Thoracic aorta endothelial cell (primary cell): ENCODE measurements at places on chromosomes 6 and 20. TPM values are rescaled to one million over a fixed set of nuclear protein-coding genes. Genes with fewer than 3 reads are reported as not detected.

The PKHD1 gene
- total RNA-seq: not detected in 2 replicates

The THBD gene
- total RNA-seq: 38.6 and 122 TPM in 2 replicates

The DSN1 gene
- 27.9 and 38.0 TPM in 2 replicates for total RNA-seq

The TGM2 gene
- 440 and 783 TPM in 2 replicates for total RNA-seq

The SYTL3 gene
- 0.65 and 1.2 TPM in 2 replicates for total RNA-seq

The IL17A gene
- total RNA-seq: not detected in 2 replicates

The POU5F1 gene
- 0.27 TPM in 1 of 2 replicates, not detected in the other for total RNA-seq

The DTNBP1 gene
- 6.3 and 8.2 TPM in 2 replicates for total RNA-seq

The C6orf163 gene
- total RNA-seq: 3.1 and 4.6 TPM in 2 replicates
